ENCODE measurements at places on chromosomes 1 and 21.

GRCh38 chr1:236514703-236515442, 8.9 kb upstream of the LGALS8 start:
- no peak for DNase-seq

GRCh38 chr1:203321273-203322052, 16.1 kb downstream of the BTG2 start:
- DNase-seq: no peak

DNA sequence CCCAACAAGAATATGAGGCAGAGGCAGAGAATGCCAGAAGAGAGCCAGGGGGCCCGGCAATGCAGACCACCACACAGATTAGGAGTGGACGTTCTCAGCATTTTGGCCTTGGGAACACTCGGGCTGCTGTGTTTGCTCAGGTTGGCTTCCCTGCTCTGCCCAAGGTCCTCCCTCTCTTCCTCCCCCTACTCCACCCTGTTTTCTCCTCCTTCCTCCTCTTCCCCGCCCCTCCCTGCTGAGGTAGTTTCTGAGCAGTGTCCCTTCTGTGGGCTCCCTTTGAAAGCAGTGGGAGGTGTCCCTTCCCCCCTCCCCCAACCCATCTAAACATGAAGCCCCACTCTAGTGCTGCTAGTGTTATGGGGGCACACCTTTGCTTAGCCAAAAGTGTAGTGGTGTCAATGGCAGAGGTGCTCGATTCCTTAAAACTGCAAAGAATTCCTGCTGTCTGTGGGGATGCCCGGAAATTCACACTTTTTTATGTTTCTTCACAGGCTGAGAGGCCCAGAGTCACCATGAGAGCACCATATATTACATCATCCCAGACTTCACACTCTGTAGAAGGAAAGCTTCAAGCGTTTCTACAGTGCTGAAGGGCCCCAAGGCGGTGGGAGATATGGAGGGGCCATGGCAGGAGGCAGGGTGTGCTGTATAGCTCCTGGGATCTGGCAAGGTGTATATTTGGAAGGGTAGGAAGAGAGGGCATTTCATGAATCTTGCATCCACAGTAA, at the start of gene HHIPL2:
Gene HHIPL2 (minus strand): TSS at position 161 of the 728 bp plus-strand sequence. CDS start 60 bp downstream, at position 101.
- no peak for DNase-seq

- no peak for DNase-seq
Measured at GRCh38 chr1:78102916-78103315, 57.1 kb downstream of the GIPC2 start.

DNA sequence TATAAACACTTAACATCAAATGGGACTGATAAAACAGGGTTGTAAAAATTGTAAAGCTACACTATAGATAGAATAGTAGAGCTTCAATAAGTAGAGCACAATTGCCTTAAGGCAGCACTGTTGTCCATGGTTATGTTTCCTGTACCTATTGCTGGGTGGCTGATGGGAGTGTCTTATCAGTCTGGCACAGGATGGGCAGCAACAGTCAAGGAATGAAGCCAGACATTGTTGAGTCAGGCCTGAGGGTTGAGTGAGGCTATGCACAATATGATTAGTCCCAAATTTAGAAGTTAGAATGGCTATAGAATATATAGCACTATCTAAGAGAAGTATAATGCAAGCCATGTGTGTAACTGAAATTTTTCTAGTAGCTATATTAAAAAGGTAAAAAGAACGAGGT, 25.0 kb upstream of the CD1D start:
- DNase-seq: no peak

DNA sequence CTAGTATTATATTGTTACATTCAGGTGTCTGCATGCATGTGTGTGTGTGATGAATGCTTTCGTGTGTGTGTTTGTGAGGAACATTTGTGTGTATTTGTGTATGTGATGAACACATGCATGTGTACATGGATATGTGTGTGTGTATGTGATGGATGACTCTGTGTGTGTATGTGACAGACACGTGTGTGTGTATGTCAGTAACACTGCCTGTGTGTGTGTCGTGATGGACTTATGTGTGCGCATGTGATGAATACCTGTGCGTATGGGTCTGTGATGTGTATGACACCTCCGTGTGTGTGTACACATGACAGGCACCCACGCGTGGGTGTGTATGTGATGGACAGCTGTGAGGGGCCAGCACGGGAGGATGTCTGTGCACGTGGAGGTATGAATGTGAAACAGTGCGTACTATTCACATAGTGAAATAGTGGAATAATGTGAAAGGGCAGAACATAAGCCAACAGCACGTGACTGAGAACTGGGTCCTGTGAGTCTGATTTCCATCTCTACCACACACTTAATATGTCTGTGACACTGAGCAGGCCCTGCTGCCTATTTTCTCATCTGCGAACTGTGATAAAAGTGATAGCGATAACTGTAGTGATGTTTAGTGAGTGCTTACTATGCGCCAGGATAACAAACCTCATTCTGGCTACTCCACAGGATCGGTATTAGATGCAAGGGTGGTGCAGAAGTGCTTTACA, 41.8 kb upstream of the CSF3R start:
- DNase-seq: no peak

DNA sequence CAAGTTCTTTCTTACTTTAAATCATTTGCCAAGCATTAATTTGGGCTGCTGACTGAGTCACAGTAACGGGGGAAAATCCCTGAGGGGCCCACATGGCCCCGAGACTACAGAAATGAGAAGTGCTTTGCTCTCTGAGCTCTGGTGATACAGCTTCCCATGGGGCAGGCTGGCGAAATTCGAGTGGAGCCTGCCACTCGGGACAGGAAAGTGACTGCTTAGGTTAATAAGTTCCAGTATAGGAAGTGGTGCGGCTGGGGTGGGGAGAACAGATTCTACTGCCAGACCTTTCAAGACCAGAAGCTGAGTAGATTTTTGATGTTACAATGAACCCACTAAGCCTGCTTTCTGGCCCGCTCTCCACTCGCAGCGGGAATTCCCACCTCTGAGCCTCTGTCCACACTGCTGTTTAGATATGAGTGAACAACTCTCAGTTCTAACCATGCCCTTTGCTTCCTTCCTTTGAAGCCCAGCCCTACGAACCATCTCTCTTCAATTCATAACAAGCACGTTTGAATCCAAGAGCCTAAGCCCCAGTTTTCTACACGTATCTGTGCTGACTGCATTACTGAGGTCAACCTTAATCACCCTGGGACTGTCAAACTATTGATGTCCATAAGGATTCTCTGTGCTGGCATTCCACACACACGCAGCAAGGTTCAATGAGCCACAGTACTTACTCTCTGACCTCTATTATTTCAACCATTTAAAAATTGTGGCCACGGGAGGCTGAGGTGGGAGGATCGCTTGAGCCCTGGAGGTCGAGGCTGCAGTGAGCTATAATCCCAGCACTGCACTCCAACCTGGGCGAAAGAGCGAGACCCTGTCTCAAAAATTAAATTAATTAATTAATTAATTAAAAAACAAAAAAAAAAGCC, 9.6 kb downstream of the ZBTB17 start:
- no peak for DNase-seq

DNA sequence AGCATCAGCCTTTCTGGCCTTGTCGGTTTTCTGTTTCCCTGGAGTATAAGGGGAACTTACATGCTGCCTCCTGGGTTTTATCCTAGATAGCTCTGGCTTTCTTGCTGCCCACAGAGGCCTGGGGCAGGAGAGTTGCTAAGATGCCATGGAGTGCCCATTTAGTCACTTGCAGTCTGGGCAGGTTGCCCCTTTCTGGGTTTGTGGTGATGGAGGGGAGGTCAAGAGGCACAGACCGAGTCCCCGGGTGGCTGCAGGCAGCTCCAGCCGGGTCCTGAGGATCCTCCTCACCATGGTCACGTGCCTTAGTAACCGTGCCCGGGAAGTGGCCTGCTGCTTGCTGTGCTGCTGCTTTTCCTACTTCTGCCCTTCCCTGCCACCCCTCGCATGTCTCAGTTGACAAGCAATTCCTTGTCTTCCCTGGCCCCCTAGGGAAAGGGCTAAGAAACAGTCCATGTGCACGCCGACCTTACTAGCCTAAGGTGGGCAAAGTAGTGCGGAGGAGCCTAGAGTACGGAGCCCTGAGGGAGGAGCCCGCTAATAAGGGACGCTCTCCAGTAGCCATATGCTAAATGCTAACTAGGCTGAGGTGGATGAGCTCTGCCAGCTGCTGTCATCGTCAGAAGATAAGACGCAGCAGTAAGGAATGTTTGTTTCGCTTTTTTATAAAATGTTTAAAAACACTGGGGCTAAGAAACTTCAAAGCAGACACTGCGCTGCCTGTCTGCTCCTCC, 34.8 kb downstream of the CLCA1 start:
- no peak for DNase-seq

DNA sequence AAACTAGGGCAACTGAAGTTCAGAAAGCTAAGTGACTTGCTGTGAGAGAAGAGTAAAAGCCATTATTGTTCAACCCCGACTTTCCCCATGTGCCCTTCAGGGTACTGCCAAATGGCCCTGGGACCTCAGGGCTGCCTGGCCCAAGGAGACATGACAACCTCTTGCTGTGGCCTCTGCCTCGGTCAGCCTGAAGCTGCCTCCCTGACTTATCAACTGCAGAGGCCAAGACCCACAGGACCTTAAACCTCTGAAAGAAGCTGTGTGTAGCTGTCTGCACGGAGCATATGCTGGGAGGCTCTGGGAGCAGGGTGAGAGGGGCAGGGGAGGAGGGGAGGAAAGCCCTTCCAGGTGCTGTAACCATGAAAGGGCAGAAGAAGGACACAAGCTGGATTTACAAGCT, 35.9 kb downstream of the HMGB4 start:
- no peak for DNase-seq

DNA sequence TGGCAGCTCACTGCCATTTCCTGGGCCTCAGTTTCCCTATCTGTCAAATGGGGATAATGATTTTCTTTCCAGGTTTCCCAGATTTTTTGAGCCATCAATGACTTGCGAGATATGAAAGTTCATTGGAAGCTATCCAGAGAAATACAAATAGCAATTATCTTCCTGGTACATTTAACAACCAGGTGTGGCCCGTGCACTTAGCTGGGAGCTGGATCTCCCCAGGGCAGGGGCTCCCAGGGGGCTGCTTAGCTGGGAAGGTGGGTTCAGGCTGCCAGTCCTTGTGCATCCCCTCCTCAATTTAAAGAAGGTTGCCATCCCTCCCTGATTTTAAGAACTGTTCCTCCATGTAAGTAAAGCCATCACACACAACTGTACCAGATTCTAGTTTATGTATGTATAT, 3.6 kb upstream of the TMEM54 start:
- no peak for DNase-seq

- no peak for DNase-seq
Measured at GRCh38 chr1:159996653-159997052, 35.1 kb downstream of the PIGM start.

DNA sequence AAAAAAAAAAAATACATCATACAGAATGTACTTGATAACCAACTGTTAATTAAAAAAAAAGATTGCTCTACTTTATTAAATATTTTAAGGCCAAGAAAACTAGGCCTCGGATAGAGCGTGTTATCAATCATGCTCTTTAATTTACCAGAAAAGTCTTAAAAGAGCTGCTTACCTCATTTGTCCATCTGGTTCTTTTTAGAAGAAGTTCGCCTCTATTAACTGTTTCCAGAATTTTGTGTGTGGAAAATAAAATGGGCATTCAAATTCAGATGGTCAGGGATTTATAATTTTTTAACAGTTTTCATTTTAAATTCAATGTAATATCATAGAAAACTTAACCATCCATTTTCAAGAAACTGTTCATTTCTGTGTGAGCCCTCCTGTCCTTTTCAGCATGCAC, 53.8 kb downstream of the KCNK1 start:
- no peak for DNase-seq

- no peak for DNase-seq
Measured at GRCh38 chr1:230915078-230915477, 46.8 kb upstream of the C1orf198 start.

DNA sequence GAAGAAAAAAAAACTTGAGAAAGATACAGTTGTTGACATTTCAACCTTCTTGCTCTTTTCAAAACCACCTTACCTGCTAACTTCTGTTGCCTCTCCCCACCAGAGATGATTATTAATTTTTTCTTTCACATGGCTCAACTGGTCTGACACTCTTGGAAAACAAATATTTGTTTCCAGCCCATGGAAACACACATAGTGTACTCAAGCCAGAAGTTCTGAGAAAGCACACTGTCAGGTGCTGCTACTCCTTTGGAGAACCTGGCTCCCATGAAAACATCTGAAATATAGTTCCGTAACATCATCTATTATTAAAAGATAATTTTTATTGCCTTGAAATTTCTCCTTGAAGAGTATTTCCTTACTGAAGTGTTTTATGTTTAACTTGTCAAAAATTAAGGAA, 145.0 kb upstream of the C1orf105 start:
- DNase-seq: no peak

- no peak for DNase-seq
Measured at GRCh38 chr1:219086956-219087469, 86.7 kb upstream of the LYPLAL1 start.

DNA sequence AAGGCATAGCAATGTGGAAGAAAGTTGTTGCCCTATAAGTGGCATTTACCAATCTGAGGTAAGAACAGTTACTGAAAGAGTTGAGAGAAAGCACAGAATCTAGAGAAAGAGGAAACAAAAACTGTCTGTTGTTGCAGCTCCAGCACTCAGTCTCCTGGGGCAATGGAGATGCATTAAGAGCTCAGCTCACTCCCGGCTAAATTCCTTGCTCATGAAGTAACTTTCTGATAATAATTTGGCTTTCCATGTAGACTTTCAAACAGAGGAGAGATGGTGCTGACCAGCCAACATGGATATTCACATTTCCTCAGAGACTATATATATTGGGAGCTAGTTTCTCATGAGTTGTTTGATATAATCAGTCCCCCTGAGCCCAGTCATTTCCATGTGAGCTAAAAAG, 135.3 kb downstream of the GDAP2 start:
- no peak for DNase-seq

DNA sequence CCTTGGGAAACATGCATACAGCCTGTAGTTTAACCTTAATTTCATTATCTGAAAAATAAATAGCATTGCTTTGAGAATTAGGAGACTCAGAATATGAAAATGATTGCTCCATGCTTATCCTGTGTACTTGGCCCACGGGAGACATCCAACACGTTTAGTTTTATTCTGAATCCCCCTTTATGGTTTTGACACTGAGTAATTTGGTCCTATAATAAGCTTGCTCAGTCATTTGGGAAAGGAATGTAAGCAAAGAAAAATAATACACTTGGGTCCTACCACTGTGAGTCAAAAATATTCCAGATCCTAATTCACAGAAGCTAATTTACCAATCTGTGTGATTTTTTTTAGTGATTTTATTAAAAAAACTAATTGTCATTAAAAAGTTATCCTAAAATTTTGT, 557.3 kb downstream of the USP25 start:
- no peak for DNase-seq

Data from stimulated activated CD8-positive, alpha-beta memory T cell treated with anti-CD3 and anti-CD28 coated beads, Interleukin-2, amount 100 ng/mL, for 1 hour (primary cell).